ENCODE measurements at places on chromosomes 5 and 9. TPM values are rescaled to one million over a fixed set of nuclear protein-coding genes. Genes with fewer than 3 reads are reported as not detected.

The RELL2 gene
- total RNA-seq, result 0.70 TPM

GRCh38 chr5:170307575-170308465, 10.2 kb upstream of the LCP2 start:
- peak; percentile 91 for DNase-seq

The PHF24 gene
- total RNA-seq, result 0.57 TPM

DNA sequence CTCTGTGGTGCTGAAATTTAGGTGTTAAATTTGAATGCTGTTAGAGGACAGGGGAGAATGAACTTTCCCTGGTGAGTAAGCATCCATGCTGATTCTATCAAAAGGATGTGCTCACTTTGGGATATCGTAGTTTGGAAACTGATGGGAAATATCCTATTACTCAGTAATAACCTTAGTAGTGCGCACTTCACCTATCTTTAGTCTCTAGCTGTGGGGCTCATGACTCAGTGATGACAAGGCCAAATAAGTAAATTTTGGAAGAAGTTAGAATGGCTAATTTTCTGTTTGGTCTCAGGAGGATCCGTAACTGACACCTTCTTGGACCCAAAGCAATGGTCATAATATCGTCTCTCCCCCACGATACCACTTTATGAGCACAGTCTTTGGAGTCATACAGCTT, 448.4 kb downstream of the PSAT1 start:
- DNase-seq, result no peak

GRCh38 chr9:18393340-18394130, 80.4 kb upstream of the ADAMTSL1 start:
- DNase-seq, result no peak

The CXCL14 gene
- total RNA-seq, result 1.2 TPM

The CERCAM gene
- total RNA-seq, result 16.6 TPM

DNA sequence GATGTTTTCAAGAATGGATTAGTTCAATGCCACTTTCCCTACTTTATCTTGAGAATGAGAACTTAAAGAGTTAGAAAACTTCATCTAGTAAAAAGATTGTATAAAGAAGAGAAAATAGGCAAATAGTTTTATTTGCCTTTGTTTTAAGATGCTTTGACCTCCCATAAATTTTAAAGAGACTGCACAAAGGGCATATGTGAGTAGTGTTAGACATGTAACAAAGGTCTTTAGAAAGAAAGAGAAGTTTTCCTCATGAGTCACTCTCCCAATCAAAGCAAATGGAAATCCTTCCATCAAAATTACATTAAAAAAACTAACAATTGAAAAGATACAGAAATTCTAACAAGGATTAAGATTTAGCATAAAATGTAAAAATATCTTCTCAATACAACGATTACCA, 381.8 kb upstream of the KIF2A start:
- no peak for DNase-seq

- DNase-seq, result no peak
Observed at GRCh38 chr5:119948162-119948561, 318.8 kb downstream of the FAM170A start.

- no peak for DNase-seq
Observed at GRCh38 chr5:82031220-82032119, 59.6 kb downstream of the ATG10 start.

DNA sequence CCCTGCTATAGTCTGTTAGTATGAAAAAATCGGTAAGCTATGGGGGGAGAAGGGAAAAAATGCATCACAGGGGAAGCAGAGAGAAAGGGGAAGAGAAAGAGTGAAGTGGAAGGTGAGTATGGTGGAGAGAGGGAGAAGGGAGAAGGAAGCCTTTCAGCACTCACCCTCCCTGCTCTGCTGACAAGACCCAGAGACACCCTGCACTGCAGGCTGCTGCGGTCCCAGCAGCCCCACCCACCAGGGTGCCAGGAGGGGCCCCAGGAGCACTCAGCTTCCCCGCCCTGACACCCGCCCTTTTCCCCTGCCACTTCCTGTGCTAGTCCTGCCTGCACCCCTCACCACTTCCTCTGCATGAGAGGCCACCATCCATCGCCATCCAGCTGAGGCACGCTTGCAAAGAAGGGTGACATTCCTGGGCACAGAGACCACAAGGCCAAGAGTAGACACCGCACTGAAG, 12.7 kb downstream of the STK10 start:
- DNase-seq, result peak; percentile 91

The ITK gene
- total RNA-seq, result 0.43 TPM

The IGFBPL1 gene
- total RNA-seq, result 0.30 TPM

The PDLIM4 gene
- total RNA-seq, result 8.8 TPM

DNA sequence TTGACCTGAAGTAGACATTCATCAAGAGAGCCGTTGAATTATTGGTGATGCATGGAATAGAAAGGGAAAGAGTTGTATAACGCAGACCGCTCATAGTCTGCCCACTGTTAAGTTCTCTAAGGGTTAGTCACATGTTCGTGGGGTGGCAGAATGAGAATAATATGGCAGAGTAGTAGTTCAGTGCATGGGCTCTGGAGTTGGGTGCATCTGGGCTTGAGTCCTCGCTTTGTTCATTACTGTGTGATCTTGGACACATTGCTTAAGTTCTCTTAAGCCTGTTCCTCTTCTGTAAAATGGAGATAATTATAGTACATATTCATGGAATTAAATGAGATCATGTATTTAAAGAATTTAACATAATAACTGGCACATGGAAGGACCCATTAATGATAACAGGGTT, 23.6 kb downstream of the TNPO1 start:
- no peak for DNase-seq

GRCh38 chr5:140630292-140631035, 2.5 kb downstream of the CD14 start:
- DNase-seq, result no peak

DNA sequence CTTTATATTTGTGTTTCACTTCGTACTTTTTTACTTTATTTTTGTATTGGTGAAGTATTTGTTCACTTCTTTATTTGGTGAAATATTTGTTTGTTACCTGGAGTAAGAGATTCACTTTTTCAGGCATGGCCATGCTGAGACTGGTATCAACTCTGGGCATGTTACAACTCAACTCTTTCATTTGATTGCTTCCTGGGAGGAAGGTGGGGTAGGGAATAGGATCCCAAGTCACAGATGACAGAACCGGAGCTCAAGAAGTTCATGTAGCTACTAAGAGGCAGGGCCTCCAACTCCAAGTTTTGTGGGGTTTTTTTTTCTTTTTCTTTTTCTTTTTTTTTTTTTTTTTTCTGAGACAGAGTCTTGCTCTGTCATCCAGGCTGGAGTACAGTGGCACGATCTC, 6.1 kb upstream of the ADGRD2 start:
- no peak for DNase-seq

GRCh38 chr5:158922263-158922592, 177.5 kb downstream of the EBF1 start:
- DNase-seq, result no peak

DNA sequence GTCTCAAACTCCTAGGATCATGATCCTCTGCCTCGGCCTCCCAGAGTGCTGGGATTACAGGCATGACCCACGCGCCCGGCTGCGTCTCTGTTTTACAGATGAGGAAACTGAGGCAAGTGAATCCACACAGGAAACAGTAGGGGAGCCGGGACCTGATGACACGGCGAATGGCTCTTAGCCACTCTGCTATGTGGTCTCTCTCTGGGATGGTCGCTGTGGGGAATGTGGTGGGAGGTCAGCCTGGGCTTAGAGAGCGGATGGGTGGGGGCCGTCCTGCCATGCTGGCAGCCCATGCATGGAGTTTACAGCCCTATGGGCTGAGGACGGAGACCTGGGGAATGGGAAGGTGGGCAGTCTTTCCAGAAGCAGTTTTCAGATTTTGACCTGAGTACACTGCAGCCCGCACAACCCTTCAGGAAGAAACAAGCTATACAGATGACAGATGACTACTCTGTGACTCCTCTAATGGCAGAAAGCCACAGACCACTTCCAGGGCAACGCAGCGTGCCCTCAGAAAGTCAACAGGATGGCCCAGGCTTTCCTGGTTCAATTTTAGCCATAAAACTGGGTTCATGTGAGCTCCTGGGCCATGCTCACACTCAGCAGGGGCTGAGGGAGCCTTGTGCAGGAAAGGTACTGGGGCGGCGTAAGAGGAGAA, 136.1 kb upstream of the RAPGEF1 start:
- no peak for DNase-seq

DNA sequence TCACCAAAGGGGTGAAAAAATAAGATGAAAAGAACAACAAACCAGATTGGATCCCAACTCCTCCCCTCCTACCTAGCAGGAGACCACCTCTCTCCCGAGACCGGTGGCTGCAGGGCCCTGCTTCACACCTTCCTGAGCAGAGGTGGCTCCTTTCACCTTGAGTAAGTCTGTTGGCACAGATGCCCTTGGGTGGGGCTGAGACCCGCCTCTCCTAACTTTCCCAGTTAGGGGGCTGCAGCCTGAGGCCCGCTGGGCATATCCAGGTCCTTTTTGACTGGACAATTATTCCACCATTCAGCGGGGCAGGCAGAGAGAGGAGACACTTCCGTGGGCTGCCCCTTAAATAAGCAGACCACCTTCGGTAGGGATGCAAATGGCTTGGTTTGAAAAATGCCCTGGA, 1.3 kb downstream of the SLC25A48 start:
- no peak for DNase-seq

- no peak for DNase-seq
Observed at GRCh38 chr5:158838781-158839180, 260.9 kb downstream of the EBF1 start.

The NMRK1 gene
- 10.7 TPM for total RNA-seq

DNA sequence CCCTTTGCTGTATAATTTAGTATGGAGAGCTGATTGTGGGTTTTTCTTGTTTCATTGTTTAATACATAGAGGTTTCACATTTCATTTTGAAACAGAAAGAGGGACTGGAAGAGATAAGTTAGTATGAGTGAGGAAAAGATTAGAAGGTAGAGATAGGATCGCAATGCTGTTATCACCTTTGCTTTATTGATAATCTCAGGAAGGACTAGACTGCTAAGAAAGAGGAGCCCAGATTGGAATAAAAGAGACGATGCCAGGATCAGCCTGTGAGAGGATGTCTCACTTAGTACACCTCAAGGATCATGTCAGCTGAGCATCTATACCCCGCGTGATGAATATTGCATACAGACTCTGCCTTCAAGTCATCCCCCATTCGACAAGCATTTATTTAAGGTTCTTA, 178.0 kb upstream of the DMAC1 start:
- no peak for DNase-seq

DNA sequence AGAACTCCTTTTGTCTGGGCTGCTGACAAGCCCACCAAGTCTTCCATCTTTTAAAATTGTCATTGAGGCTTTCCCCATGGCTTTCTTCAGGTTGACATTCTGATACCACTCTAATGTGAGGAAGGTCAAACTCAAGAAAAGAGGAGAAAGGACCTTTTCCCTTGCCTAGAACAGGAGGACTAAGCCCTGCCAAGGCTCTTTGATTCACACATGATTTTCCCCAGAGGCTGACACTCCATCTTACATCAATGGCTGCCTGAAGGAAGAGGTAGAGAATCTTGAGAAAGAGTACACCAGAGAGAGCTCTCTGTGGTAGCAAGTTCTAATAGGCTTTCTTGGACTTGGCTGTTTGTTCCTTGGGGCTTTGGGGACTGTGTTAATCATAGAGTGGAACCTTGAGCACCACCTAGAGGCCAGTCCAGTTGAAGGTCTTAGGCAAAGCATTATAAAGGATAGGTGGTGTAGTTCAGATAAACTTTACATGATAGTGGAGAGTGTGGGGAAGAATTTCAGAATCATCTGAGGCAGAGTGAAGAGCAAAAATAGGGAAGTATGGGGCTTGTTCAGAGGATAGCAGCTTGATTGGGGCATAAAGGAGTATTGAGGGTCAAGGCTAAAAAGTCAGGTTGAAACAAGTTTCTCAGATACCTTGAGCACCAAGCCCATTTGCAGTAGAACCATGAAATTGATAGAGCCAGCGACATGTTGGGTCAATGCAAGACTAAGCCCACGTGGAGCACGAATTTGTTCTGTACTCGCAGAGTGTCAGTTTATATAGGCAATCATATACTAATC, 36.7 kb downstream of the NDFIP1 start:
- no peak for DNase-seq

DNA sequence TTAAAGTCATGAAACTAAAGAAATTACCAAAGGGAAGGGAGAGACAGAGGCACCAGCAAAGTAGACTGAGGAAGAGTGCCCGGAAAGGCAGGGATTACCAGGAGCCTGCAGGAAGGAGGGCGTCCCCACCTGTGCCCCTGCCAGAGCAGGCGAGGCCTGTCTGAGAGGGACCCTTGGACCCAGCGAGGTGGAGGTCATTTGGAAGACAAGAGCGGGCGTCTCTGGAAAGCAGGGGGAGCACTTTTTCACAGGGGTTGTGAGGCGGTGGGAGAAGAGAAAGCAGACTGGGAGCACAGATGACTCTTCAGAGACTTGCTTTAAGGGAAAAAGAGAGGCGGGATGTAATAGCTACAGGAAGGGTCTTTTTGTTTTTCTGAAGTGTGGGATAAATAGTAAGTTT, 27.5 kb upstream of the SLC2A8 start:
- DNase-seq, result peak; percentile 26

- DNase-seq, result no peak
Observed at GRCh38 chr9:117097761-117098160, 317.1 kb downstream of the ASTN2 start.

DNA sequence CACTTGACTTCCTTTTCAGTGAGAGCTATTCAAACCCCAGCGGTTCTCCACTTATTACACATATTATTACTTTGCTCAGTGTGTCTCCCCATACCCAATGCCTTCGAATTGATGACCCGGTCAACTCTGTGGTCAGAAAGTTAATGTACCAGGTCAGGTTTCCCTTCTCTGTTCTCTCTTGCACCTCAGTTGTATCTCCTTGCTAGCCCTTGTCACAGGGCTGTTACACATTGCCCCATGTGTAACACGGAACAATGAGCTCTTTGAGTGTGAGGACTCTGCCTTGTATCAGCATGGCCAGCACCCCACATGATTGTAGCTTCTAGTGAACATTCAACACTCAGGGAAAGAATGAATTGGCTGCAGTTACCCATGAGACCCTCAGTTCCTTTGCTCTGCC, 73.6 kb downstream of the DOCK2 start:
- DNase-seq, result no peak

The OR1J4 gene
- not detected for total RNA-seq

DNA sequence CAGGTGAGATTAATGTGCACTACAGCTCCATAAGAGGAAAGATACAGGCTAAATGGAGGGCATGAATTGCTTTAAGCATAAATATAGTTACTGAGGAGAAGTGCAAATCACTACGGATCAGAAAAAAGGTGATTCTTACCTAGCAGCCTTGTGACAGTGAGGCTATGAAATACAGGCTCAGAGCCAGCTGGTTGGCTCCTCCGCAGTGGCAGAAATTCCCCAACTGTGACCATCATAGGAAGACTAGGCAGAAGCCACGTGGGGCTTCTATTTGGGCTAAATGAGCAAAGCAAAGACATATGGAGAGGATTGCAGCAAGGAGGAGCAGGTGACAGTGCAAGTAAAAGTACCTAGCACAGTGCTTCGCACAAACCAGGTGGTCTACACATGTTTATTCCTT, 40.5 kb downstream of the CDO1 start:
- no peak for DNase-seq

GRCh38 chr9:23830929-23831730, 5.1 kb upstream of the ELAVL2 start:
- DNase-seq, result peak; percentile 69

- DNase-seq, result peak; percentile 83
Observed at GRCh38 chr5:72818866-72819534, 2.5 kb downstream of the TNPO1 start.
